Peyer's patch (tissue), 4 donors: ENCODE measurements at places on chromosomes 7 and 10.

- no peak for DNase-seq
Observed at GRCh38 chr10:68684413-68684812, 36.6 kb upstream of the CCAR1 start.

GRCh38 chr10:119286983-119287633 lies 79.7 kb downstream of the GRK5 start:
- DNase-seq = no peak

GRCh38 chr10:87786421-87786820 lies 31.6 kb downstream of the ATAD1 start:
- no peak for DNase-seq

- DNase-seq = no peak
Observed at GRCh38 chr10:93849593-93849992, 44.2 kb upstream of the SLC35G1 start.

DNA sequence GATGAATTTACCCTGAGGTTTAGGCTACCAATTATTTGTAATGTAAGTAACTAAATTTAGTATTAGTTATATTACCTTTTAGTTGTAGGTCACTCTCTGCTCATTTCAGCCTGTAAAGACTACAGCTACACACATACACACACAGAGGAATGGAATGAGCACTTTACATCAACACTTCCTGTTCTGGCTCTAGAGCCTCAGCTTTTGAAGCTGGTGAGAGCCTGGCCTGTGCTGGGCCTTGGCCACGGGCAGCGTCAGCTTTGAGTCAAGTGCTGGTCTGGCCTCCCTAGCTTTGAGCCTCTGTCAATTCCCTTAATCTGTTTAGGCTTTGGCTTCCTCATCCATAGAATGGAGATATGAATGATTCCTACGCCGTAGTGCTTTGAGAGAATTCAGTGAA lies 141.7 kb downstream of the EGFR start:
- DNase-seq = no peak

DNA sequence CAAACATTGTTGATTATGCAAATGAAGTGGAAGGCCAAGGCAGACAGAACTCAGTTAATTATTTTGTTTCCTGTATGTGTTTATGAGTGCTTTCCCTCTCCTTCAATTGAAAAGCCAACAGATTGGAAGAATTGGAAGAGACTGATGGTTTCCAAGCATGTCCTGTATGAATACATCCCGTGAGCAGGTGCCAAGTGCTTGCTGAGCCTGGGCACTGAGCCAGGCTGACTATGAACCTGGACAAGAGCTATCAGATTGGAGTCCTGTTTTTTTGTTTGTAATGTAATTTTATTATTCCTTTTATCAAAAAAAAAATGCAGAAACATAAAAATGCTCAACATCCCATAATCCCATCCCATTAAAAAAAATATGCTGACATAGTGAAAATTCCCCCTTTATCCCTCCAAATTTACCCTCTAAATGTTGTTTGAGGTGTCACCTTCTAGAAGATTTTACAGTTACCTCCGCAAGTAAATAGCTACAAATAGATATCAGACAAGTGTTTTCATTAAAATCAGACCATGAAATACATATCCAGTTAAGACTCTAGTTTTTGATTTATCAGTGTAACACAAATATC lies 449.5 kb downstream of the GRID1 start:
- no peak for DNase-seq

GRCh38 chr10:94097656-94098055 lies 103.9 kb downstream of the PLCE1 start:
- no peak for DNase-seq

DNA sequence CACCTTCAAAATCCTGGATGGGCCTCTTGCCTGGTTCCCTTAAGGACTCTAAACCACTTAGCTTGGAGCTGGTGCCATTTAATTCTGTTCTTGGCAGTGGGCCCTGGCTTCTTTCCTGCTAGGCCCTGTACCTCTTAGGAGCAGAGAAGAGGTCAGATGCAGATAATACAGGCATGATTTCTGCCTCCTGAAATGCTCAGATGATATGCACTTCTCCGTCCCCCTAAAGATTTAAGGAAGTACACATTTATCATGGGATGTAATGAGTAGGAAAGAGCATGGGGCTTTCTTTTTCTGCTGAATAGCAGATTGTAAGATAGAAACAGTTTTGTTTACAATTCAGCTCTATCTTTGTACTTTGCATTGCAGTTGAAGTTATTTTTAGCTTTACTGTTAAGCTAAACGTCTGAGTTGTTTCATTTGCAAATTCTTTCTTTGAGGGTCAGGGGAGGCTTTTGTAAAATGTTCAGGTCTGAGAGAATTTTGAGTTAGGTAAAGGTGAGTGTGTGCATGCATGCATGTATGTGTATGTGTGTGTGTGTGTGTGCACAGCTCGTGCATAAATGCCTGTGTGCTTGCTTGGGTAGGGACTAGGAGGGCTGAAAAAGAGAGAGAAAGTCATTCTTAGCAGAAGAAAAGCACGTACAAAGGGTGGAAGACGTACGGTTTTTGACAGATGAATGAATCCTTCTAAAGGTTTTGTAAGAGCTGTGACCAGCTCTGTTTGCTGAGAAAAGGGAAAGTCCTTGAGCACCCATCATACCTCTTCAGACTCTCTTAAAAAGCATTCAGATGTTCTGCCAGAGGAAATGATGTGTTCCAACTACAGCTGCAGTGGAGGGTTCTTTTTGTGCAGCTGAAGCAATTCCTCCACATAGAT lies 364.2 kb downstream of the AUTS2 start:
- DNase-seq = no peak

DNA sequence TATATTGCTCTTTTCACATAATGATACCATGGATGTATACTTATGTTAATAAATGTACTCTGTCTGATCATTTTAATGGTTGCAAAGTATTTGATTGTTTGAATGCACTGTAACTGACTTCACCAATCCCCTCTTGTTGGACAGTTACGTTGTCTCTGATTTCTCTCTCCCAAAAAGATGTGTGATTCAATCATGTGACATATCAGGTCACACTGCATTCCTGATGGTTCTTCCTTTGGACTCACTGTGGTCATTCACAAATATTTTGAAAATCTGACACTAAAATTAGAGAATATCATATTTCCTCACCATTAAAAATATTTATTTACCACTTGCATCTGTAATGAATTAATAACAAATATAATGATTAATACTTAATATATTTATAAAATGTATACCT lies 22.2 kb downstream of the SLC16A12 start:
- no peak for DNase-seq

GRCh38 chr10:128437786-128438345 lies 311.6 kb upstream of the MKI67 start:
- no peak for DNase-seq

DNA sequence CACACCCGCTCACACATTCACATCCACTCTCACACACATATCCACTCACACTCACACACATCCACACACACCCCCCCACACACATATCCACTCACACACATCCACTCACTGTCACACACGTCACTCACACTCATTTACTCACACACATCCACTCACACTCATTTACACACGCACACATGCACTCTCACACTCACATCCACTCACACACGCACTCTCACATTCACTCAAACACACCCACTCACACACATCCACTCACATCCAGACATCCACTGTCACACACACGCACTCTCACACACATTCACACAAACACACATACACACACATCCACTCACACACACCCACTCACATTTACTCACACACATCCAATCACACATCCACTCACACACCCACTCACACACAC lies 18.3 kb downstream of the PWWP2B start:
- DNase-seq = no peak

DNA sequence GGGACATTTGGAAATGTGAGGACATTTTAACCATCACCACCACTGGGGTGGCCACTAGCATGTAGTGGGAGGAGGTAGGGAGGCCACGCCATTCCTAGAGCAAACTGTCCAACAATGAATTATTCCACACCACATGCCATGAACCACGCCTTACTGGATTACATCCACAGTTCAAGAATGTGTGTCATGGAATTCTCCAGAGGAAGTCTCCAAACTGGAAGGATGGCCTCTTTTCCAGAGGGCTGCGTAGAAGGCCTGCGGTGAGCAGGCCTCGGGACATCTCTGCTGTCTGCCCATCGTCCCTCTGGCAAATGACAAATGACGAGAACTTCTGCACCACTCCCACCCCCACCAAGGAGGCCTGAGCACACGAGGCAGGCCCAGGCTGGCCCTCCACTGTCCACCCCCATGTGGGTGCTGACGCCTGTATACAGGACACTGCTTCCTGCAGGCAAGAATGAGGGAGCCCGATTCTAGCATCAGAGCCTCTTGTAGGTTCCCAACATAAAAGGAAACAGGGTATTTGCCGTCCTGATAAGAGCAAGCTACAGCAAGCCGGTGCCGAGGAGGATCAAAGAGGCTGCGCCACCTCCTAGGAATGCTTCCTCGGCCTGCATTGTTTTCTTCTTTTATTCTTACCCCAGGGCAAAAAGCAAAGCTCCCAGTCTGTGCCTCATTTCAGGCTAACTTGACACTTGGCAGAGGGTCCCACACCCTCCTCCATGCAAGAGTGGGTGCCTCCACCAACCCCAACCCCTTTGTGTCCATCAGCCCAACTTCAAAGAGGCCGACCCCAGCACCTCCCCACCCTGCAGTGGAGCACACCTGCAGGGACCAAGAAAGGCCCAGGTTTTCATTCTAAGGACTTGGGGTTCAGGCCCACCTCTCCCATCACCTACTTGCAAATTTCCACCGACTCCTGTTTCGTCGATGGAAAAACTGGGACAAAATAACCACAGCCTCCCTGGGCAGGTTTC lies 23.9 kb downstream of the TNS3 start:
- no peak for DNase-seq

DNA sequence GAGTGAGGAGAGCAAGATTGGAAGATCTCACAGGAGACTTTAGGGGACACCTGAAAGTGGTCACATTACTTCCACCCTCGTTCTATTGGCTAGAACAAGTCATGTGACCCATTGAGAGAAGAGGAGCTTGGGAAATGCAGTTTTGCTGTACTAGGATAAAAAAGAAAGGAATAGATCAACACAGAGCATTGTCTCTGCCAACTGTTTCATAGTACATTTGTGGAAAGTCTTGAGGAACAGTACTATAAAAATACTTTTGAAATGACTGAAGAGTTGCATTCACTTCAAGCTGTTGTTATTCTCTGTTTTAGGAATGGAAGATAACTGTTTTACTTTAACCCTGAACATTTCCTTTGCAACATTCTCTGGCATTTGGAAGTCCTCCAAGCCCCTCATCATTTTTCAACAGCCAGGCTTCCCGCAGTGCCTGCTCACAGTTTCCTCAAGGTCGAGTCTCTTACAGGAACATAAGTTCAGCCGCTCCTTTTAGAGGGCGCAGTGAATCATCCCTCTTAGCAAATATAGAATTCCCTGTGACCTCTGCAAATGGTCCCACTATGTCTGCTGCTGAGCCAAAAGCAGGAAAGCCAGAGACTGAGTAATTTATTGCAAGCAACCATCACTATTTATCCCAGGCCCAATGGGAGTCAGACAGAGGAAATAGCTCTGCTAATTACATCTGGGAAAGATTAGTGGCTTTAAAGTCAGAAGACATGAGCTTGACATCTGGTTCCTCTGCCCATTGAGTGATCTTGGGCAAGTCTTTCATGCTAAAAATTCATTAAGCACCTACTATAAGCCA lies 40.7 kb downstream of the MRPL32 start:
- peak; percentile 48 for DNase-seq

DNA sequence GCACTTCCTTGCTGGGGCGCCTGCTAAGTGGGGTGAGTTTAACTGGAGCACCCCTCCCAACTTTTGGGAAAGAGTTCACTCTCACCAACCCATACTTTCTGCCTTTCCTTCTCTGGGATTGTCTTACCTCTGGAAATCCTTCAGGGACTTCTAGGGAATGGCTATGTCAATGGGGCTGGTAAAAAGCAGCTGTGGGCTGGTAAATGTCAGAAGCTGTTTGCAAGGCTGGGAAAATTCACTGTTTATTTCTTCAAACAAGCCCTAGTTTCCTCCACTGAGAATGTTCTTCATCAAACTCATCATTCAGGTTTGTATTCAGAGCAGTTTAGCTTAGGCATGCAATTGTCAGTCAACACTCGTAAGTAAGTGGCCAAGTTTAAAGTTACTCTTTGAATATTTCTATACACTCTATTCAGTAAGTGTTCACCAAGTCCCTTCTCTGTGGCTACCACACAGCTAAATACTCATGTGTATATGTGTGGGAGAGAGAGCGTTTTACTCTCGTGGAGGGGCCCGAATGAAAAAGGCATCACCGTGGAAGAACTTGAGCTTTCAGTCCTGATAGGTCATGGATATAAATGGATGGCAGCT lies 654.8 kb downstream of the LRMDA start:
- no peak for DNase-seq

- peak; percentile 85 for DNase-seq
Observed at GRCh38 chr10:116849248-116850057, at the start of gene ENO4. ENO4 (plus strand) TSS chr10:116849499; CDS start chr10:116849567, 68 bp downstream.

GRCh38 chr10:93027508-93027907 lies 33.1 kb upstream of the CYP26C1 start:
- no peak for DNase-seq

- no peak for DNase-seq
Observed at GRCh38 chr7:43112941-43113621, 634 bp downstream of the HECW1 start.

GRCh38 chr7:50317697-50318669 lies 13.5 kb downstream of the IKZF1 start:
- peak; percentile 74 for DNase-seq

DNA sequence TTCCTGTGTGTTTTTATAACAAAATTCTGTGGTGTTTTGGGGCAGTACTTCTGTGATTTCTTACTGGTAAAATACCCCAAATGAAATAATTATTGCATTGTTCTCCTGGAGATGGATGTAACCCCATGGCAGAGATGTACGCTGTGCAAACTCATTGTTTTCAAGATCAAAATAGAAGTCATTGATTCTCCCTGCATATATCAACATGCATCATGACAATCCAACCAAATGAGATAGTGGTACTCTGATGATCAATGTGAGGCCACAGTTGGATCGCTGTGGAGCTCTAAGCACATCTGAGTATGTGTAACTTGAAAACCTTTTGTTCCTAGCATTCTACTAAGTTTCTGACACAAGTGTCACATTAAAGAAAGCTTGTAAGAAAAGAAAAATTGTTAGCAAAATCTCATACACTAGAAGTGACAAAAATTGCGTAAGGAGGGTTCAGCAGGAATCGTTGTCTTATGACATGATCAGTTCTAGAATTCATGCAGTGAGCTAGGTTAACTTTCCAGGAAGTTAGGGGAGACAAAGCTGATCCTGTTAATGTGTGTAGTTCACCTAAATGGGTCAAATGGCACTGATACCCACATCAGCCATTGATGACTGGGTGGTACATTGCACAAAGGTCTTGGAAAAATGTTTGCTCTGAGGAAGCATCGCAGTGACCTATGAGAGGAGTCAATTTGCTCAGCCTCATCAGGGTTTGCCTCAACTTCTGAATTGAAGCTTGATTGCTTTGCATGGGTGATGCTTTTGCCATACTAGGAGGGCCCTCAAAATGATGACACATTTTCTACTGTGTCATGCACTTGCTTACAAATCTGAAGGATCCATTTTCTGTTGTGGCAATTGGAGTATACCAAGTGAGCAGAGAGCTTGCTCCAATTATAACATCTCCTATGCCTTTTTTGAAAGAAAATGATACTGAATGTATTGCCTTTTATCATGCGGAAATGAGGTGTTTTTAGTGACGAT lies 145.1 kb downstream of the PLXDC2 start:
- DNase-seq = no peak
